DMS79 treated with DMSO at 0.1 percent for 48 hours (cell line): ENCODE measurements at places on chromosomes 1 and 21.

DNA sequence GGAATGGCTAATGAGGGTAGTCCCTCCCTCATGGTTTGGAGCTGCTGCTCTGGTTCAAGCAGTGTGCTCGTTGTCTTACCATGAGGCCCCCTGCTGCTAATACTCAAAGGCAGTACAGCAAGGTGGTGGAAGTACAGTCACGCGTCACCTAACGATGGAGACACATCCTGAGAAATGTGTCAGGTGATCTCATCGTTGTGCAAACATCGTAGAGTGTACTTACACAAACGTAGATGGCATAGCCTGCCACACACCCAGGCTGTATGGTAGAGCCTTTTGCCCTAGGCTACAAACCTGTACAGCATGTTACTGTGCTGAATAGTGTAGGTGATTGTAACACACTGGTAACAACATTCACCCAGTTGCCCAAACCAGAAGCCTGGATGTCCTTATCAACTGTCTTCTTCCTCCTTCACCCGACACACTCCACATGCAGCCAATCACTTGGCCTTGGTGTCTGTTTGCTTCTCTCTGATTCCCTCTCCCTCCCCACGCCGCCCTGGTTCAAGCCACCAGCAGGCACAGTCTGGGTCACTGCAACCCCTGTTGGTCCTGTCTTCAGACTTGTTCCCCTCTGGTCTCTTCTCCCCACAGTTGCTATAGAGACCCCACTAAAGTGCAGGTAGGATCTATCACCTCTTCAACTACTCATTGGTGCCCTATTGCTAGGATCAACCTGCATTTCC is 6.0 kb upstream of the KCNA2 start:
- no peak for DNase-seq

DNA sequence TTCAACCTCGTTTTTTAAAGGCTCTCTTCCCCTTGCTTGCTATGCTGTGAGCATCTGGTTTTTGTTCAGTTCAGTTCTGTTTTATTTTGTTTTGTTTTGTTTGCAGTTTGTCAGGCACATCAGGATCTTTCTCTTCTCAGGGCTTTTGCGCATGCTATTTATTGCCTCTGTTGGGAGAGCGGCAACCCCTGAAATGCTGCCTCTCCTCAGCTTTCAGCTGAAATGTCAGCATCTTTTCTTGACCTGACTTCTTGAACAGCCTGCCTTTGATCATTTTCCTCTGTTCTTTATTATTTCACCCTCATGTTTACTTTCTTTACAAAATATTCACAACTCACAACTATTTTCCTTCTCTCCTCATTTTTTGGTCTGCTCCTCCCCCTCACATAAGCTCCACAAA is 50.4 kb upstream of the RC3H1 start:
- no peak for DNase-seq

- no peak for DNase-seq
These were observed 41.8 kb downstream of the NTPCR start for GRCh38 chr1:232992227-232992626.

DNA sequence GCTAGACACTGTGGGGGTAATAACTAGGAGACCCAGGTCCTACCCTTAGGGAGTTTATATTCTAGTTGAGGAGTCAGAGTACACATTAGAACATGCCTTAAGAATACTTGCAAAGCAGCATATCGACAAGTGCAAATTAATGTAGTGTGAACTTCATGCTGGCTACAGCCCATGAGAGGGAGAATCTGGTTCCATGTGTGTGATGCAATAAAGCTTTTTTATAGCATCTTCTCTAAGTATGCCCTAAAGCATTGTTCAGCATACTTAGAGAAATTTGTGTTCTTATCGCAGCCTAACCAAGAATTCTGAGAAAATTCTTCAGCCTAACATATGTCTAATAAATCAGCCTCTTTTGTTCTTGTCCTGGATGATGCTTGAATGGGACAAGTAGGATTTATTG is 95.5 kb downstream of the SDCCAG8 start:
- DNase-seq, result no peak

DNA sequence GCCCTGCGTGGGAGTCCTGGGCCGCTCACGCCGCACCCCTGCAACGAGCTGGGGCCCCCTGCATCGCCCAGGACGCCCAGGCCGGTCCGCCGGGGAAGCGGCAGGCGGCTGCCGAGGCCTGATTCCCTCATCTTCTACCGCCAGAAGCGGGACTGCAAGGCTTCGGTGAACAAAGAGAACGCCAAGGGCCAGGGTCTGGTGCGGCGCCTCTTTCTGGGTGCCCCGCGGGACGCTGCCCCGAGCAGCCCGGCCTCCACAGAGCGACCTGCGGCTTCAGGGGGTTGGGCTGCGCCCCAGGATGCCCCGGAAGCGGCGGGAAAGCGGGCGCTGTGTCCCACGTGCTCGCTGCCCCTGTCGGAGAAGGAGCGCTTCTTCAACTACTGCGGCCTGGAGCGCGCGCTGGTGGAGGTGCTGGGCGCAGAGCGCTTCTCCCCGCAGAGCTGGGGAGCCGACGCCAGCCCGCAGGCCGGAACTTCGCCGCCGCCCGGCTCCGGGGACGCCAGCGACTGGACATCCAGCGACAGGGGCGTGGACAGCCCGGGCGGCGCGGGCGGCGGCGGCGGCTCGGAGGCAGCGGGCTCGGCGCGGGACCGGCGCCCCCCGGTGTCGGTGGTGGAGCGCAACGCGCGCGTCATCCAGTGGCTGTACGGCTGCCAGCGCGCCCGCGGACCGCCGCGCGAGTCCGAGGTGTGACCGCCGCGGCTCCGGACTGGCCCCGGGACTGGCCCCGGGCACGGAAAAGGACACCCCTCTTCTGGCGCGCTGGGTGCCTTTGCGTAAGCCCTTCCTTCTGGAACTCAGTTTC is 2.7 kb downstream of the FAM110D start:
- peak; percentile 59 for DNase-seq

DNA sequence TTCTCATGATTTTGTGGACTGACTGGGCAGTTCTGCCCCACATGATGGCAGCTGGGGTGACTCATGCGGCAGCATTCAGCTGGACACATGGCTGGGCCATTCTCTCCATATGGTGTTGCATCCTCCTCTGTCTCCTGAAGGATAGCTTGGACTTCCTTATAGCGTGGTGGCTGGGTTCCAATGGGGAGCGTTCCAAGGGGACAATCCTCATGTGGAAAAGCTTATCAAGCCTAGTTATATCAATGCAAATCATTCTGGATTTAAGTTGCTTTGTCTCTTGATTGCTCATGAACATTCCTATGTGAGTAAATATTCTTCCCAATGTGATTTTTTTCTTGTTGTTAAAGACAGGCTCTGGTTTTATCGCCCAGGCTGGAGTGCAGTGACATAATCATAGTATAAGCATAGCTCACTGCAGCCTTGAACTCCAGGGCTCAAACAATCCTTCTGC is 13.2 kb upstream of the SLC2A1 start:
- no peak for DNase-seq
